ENCODE measurements at places on chromosomes 6 and 20.

DNA sequence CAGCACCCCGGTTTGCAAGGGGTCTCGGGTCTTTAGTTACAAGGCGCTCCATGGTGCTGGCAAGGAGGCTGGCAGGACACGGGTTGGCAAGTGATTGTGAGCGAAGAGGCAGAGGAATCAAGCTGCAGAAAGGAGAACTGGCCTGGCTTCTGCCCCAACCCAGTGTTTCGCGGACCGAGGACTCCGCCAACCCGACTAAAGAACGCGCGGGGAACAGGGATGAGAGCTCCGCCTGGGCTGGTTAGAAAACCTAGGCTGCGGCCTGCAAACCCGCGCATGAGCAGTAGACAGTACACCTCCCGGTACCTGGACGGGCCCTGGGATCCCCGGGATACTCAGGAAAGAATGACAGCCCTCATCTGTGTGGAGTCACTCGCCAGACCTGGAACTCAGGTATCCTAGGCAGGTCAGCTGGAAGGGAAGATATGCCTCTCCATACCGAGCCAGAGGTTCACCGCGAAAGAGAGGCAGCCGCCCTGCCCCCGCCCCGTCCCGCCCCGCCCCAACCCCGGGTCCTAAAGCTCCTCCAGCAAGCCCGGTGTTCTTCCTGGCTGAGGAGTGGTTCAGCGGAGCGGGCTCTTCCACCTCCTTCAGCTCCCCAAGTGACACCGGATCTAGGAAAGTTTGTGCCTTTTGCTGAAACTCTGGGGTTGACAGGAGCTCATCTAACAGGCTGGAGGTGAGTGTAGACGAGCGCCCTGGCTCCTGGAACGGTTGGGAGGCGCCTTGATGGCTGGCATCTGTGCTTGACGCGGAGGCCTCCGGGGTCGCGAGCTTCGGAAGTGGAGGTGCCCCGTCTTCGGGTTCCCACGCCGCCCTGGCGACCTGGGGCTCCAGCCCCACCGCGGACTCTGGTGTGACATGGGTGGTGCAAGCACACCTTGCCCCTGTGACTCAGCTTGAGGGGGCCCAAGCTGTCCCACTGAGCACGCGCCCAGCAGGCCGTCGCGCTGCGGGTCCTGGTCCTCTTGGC lies 1847.3 kb upstream of the DEFB115 start:
- DNase-seq = no peak

DNA sequence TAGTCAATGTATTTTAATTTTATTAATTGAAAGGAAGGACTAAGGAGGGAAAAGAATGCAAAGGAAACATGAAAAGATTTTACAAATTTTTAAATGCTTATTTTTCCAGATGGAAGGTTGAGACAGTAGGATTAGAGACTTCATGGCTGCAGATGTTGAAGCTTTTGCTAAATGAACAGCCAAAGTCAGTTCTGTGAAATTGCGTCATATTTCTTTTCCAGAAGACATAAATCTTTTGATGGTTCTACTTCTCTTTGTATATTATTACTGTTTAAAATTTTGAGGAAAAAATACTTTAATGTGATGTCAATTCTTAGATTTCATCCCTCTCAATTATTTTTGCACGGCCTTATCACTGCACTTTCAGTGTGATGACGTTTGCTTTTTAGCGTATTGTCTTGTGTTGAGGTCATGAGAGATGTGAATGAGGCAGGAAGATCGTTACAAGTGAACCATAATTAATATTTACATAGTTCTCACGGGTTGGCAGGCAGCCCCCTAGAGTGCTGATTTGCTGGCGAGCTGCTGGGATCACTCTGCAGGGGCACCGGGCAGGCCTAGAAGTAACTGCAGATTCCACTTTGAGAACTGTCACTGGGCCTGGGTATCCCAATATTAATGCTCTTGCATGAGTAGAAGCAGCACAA lies 158.1 kb downstream of the TBXT start:
- DNase-seq = no peak

DNA sequence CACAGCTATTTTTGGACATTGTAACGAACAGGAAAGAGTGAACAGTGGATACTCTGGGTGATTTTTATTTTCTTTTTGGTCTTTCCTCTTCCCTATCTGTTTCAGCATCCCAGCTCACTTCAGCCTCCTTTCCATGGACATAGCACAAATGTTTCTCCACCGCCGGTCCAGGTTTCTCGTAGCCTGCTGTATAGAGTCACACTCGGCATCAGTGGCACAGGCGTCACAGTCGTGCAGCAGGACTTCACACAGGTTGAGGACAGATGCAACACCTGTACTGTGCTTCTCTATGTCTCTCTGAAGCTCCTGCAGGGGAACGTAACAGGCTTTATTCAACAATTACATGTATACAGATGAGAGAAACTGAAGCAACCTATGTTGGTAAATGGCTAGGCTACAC lies 348.3 kb downstream of the ESR1 start:
- no peak for DNase-seq

DNA sequence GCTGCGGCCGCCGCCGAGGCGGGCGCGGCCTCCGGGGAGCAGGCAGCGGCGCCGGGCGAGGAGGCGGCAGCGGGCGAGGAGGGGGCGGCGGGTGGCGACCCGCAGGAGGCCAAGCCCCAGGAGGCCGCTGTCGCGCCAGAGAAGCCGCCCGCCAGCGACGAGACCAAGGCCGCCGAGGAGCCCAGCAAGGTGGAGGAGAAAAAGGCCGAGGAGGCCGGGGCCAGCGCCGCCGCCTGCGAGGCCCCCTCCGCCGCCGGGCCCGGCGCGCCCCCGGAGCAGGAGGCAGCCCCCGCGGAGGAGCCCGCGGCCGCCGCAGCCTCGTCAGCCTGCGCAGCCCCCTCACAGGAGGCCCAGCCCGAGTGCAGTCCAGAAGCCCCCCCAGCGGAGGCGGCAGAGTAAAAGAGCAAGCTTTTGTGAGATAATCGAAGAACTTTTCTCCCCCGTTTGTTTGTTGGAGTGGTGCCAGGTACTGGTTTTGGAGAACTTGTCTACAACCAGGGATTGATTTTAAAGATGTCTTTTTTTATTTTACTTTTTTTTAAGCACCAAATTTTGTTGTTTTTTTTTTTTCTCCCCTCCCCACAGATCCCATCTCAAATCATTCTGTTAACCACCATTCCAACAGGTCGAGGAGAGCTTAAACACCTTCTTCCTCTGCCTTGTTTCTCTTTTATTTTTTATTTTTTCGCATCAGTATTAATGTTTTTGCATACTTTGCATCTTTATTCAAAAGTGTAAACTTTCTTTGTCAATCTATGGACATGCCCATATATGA lies 3.2 kb downstream of the MARCKS start:
- peak; percentile 21 for DNase-seq

DNA sequence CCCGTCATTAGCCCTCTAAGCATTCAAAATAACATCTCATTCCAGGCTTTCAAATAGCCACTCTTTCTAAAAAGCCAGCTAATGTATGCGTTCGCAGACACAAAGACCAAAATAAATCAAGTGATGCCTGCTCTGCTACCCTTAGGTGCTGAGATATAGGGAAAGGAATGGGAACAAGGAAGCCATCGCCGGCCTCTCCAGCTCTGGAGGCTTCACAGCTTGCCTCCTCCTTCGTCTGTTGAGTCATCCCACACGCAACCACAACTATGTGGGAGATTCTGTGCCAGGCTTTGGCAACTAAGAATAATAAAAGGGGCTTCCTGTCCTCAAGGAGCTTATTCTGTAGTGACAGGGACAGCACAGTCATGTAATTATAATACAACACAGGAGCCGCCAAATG lies 27.3 kb upstream of the SLC22A23 start:
- no peak for DNase-seq

DNA sequence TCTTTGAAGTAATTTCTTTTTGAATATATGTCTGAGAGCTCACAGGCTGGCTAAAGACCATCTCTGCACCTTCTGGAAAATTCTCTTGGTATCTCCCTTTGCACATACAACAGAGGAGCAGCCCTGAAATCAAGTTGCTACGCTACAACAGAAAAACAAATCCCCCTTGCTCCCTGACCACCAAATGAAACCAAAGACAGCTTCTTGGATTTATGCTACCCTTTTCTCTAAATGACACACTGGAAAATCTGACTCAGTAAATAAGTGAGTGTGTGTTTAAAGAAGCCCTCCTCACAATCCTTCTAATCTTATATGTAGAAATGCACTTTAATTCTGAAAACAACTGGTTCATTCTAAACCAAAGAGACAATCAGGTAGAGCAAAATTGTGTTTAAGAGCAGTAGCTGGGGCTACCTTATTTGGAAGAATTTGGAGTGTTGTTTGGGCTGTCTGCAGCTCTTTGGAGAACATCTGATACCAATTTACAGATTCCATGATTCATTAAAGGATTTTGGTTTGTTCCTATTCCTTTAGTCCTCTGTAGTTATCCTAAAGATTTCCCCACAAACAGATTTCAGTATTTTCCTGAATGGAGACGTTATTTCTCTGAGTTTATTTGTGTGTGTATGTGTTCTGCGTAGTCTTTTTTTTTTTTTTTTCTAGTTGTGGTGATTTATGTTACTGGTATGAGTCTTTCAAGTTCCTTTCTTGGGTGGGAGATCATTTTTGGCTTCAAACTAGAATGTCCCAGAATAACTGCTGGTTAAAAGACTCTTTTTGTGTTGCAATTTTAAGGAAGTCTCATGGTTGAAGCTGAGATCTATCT lies 36.4 kb upstream of the UTRN start:
- DNase-seq = no peak

GRCh38 chr20:10448270-10449156 lies 13.4 kb downstream of the SLX4IP start:
- DNase-seq = no peak

- DNase-seq = no peak
Observed at GRCh38 chr20:53752971-53753879, 159.6 kb upstream of the ZNF217 start.

DNA sequence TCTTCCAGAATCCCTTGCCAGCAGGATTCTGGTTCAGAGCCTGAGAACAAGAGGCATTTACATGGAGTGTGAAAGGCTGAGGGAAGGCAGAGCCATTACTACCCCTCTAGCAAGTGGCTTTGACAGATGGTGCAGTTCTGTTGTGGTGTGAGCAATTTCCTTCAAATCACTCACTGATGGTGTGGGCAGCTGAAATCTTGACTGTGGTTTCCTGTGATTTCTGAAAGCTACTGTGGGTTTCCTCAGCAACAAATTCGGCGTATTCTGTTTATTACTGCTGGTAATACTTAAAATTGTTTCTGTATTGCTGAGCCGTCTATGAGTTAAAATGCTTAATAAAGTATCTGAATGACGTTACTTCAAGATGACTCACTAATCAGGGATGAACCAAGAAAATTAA lies 181.5 kb upstream of the TCF21 start:
- no peak for DNase-seq

GRCh38 chr6:13400772-13401171 lies 72.4 kb upstream of the TBC1D7 start:
- DNase-seq = no peak

GRCh38 chr6:151882206-151882605 lies 74.7 kb downstream of the ESR1 start:
- DNase-seq = no peak

DNA sequence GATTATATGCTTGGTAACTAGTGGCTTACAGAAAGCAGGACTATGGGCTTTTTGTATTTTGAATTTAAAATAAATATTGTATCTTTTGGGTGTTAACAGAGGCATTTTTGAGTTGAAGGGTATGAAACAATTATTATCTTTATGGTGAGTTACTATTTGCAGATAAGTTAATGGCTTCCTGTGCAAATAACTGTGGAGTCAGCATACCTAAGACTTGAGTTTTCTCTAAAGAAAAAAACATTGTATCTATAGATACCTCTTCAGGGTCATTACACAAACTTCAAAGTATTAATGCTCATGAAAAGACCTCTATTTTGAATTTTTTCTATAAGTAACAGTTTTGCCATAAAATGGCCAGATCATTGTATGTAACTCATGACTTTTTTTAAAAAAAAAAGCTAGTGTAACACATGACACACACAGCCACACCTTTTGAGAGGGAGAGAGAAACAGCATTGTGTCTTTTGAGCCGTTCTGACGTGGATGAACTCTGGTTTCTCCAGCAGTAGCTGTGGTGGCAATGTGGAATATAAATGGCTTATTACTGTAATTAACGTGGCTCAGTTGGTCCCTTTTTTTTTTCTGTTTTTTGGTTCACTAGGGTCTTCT lies 36.3 kb downstream of the PLEKHG1 start:
- DNase-seq = no peak

GRCh38 chr6:159463119-159463829 lies 229.8 kb downstream of the SOD2 start:
- no peak for DNase-seq

DNA sequence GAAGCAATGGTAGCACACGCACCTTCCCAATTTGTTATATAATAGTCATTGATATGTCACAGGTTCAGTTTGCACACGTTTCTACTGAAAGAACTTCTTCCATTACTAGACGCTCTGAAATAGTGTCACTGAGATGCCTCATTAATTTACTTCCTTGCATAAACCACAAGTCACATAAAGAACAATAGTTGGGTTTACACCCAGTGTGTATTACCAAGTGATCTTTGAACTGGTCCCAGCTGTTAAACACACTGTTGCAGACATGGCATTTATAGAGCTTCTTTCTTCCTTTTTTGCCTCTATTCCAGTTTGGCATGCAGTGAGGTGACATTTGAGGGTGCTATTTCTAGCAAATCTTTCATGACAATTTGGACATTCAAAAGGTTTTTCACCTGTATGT lies 245.3 kb downstream of the EPM2A start:
- DNase-seq = no peak

- no peak for DNase-seq
Observed at GRCh38 chr6:80547827-80548226, 441.4 kb downstream of the BCKDHB start.

- DNase-seq = no peak
Observed at GRCh38 chr6:101605874-101606273, 212.4 kb downstream of the GRIK2 start.

- DNase-seq = no peak
Observed at GRCh38 chr20:57183457-57184009, 82.9 kb downstream of the BMP7 start.

DNA sequence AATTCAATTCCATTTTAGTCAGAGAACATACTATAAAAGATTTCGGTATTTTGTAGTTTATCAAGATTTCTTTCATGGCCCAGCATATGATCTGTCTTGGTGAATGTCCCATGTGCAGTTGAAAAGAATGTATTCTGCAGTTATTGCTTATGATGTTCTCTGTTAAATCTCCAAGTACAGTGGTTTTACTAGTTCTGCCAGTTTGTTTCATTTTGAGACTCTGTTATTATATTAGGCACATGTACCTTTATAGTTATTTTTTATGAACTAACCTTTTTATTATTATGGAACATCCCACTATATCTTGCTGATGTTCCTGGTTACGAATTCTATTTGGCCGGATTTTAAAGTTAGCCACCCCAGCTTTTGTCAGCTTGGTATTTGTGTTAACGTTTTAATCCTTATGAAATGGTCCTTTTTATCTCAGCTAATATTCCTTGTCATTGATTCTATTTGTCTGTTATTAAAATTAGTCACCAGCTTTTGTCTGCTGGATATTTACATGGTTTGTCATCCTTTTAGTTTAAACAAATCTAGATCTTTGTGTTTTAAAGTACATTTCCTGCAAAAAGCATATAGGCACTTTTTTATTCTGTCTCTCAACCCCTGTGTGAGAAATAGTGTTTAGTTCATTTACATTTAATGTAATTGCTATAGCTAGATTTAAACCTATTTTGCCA lies 48.9 kb downstream of the VTA1 start:
- no peak for DNase-seq

Measured in WTC11 (cell line).